ENCODE measurements at places on chromosomes 6 and 20. TPM values are rescaled to one million over a fixed set of nuclear protein-coding genes. Genes with fewer than 3 reads are reported as not detected.

HFE gene
- 11.5 TPM for total RNA-seq

TRIM15 gene
- total RNA-seq = 0.12 TPM

RAET1L gene
- total RNA-seq = 0.20 TPM

NNAT gene
- not detected for total RNA-seq

CDKN1A gene
- 205 TPM for total RNA-seq

RBM24 gene
- total RNA-seq = 5.1 TPM

TREML2 gene
- total RNA-seq = not detected

NRSN1 gene
- not detected for total RNA-seq

GSTA2 gene
- not detected for total RNA-seq

HLA-DRB1 gene
- 0.42 TPM for total RNA-seq

SLC39A7 gene
- 44.8 TPM for total RNA-seq

TCF19 gene
- 5.8 TPM for total RNA-seq

GPR63 gene
- total RNA-seq = 3.9 TPM

- no peak for DNase-seq
Measured at GRCh38 chr6:105163183-105163582, 16.6 kb downstream of the POPDC3 start.

DNA sequence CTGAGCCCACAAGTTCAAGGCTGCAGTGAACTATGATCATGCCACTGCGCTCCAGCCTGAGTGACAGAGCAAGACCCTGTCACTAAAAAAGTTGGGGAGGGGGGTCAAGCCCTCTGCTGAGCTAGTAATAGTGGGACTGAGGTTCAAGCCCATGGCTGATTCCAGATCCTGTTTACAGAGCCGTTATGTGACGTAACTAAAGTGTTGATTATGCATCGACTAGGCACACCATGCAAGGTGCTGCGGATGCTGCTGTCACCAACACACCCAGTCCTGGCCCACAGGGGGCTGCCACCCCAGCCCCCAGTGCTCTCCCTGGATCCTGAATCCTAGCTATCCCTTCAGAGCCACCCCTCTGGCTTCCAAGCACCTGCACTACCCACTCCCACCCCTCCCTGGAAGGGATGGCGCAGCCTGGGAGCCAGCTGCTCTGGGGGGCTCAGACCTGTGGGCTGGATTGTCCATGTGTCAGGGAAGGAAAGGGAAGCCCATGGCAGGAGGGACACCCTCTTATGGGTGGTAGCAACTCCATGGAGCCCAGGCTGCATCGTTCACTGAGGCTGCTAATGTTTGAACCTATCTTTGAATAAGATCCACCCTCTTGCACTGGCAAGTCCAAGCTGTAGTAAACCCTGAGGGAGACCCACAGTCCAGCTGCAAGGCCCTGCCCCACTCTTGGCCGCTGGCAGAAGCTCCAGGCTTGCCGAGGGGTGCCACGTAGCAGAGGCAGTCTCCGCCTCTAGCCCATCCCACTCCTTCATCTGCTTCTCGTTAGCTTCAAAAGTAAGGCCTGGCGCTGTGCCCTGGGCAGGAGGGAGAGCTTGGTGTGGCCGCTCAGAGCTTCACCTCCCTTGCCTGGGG, 95.0 kb downstream of the SNX5 start:
- DNase-seq = peak; percentile 25

GRCh38 chr6:16800942-16801341, 39.7 kb upstream of the ATXN1 start:
- DNase-seq = no peak

- no peak for DNase-seq
Measured at GRCh38 chr20:1075616-1076015, 42.8 kb upstream of the PSMF1 start.

DNA sequence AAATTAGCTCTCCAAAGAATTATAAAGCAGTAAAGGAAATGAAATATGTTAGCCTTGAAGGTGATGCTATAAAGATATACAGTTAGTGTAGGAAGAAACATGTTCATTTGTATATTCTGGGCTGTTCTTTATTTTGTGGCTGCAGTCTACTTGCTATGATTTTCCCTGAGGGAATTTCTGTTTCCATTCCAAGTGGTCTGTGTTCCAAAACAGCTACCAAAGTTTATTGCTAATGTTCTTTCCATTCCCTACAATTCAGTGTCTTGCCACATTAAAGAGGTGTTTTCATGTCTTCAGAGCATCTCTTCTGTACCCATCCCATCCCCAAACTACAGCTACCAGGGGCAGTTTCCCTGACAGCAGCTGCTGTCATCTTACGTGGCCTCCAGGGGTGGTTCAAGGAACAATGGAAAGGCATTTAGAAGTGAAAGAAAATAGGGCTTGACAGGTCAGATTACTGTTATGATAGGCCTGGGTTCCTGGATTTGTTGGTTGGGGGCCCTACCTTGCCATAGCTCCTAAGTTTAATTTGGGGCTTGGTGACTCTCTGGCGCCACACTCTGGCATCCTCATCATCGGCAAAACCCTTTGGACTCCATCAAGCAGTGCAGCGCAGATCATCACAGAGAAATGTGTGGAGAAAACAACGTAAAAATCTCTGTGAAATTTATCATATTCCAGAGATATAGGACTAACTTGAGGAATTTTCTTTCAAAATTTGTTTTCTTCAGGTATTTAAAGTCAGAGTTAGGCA, 33.8 kb upstream of the AIG1 start:
- DNase-seq = peak; percentile 13

DNA sequence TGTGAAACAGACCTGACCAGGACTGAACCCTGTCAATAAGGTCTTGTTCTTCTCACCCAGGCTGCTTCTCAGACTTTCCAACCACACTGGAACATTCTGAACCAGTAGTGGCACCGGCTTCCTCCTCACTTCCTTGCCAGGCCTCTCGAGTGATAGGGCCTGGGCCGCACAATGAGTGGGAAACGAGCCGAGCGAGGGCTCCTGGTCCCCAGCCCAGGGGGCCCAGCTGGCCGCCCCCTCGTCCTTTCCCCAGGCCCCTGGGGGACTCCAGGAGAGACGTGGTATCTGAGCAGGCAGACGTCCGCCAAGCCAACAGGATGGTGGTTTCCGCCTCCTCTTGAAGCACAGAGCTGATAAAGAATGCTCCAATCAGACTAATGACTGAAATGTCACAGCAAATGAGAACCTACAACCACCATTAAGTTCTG, 117.9 kb downstream of the GMDS start:
- DNase-seq = no peak

DNA sequence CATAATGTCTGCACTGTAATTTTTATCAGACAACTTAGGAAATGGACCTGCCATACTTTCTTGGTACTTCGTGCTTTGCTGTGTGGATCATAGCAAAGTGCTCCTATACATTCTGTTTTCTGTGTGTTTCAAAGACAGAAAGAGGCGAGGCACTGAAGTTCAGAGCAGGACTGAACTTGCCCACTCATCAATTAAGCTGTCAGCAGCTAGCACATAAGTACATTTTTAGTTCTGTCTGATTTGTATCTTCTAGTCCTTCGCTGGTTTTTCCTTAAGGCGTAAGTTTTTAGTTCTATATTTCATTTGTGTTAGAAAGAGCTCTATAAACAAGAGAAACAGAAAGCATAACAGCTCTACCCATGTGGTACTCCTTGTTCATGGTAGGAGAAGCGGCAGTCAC, 42.1 kb downstream of the MAP3K4 start:
- no peak for DNase-seq

DNA sequence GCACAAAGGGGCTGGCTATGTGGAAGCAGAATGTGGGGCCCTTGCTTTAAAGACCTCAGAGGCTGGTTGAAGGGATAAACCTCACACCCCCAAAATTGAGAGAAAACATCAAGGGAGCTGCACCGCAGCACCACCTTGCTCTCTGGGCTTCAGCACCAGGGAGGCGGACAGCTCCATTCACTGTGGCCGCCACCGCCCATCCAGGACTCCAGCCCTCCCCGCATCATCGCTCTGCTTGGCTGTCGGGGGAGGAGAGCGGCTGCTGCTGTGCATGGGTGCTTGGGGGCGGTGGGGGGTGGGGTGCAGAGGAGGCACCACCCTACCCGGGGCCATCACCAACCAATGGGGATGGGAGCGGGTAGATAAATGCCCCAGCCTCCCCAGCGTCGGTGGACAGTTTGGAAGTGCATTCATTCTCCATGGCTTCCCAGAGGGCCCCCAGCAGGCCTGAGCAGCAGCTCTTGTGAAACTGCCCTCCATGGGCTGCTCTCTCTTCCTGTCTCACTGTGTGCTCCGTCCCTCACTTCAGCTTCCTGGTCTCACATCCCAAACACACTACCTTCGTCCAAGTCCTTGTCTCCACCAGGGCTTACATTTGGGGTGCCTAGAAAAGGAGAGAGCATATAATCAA, 75.7 kb upstream of the BHLHE23 start:
- peak; percentile 54 for DNase-seq

DNA sequence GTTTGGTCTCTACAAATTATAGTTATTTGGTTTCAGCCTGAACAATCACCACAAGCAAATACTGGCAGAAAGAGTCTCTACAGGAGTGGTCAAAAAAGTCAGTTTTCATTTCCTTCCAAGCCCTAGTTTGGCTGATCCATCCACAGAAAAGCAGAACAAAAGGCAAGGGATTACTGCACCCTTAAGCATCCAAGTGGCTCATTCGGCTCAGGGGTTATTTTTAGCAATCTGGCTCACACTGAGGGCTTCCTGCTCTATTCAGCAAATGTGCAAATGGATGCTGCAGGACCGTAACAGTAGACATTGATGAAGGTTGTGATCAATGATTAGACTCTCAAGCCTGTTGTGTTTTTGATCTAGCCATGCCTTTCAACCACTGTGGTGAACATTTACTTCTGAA, 62.2 kb upstream of the FABP7 start:
- DNase-seq = no peak

- DNase-seq = no peak
Measured at GRCh38 chr6:141744194-141744925, 388.4 kb upstream of the GJE1 start.

GRCh38 chr6:13807696-13808095, 6.7 kb downstream of the MCUR1 start:
- DNase-seq = no peak

DNA sequence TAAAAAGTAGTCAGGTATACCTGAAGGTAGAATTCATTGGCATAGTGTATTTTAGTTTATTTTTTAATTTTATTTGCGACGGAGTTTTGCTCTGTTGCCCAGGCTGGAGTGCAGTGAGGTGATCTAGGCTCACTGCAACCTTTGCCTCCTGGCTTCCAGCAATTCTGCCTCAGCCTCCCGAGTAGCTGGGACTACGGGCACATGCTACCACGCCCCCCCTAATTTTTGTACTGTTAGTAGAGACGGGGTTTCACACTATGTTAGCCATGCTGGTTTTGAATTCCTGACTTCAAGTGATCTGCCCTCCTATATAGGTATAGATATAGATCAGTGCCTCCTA, 102.8 kb upstream of the PRSS16 start:
- no peak for DNase-seq

GRCh38 chr6:7463785-7464184, 74.2 kb downstream of the RIOK1 start:
- no peak for DNase-seq

- DNase-seq = no peak
Measured at GRCh38 chr6:75183099-75183541, 22.7 kb downstream of the COL12A1 start.

DNA sequence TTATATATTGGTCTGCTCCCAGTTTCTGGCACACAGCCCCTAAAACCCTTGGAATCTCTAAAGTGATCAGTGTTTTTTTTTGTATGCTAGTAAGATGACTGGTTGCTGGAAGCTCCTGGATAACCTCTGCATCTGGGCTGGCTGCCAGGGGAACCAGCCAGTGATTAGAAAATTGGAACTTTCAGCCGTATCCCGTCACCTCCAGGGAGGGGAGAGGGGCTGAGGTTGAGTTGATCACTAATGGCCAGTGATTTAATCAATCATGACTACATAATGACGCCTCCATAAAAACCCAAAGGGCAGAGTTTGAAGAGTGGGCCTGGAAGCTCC, 48.0 kb upstream of the NOP56 start:
- no peak for DNase-seq

GRCh38 chr6:161948462-161948861, 674.6 kb upstream of the AGPAT4 start:
- DNase-seq = no peak

GRCh38 chr6:13436399-13437217, 50.8 kb downstream of the GFOD1 start:
- no peak for DNase-seq

GRCh38 chr6:165748390-165748789, 85.3 kb upstream of the PDE10A start:
- no peak for DNase-seq

All from NCI-H460 (cell line).